ENCODE measurements at places on chromosomes 13 and 19.

- no peak for DNase-seq
These were observed 53.2 kb downstream of the MLLT1 start for GRCh38 chr19:6226444-6227155.

- DNase-seq = no peak
These were observed 515.3 kb upstream of the SGCG start for GRCh38 chr13:22665506-22665905.

DNA sequence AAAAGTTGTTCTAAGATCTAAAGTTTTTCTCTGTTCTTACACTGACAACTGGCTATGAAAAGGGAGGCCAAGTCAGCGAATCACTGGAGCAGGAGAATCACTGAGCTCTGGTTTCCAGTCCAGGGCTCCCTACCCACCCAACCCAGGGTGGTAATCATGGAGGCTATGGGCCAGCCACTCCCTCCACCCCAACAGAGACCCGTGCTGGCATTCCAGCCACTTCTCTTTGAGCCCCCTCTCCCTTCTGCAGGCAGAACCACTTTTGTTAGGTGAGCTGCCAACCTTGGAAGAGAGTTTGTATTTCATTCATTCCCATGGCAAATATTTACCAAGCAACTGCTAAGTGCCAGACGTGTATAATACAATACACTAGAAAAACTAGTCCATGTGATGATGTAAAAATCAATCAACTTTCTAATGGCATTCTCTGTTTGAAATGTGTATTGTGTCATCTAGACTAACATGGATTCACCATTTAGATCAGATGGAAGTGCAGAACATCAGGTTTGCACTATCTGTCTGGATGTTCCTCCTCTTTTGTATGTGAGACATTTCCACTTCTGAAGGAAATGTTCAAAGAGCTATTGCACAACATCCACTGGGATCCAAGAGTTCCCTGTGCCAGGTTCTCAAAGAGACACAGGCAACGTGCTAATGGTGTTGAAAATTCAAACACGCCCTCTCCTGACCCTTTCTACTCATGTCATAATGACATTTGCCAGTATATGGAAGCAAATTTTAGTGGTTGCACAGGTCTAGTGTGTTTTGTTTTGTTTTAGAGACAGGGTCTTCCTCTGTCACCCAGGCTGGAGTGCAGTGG lies 5.3 kb downstream of the MLNR start:
- no peak for DNase-seq

DNA sequence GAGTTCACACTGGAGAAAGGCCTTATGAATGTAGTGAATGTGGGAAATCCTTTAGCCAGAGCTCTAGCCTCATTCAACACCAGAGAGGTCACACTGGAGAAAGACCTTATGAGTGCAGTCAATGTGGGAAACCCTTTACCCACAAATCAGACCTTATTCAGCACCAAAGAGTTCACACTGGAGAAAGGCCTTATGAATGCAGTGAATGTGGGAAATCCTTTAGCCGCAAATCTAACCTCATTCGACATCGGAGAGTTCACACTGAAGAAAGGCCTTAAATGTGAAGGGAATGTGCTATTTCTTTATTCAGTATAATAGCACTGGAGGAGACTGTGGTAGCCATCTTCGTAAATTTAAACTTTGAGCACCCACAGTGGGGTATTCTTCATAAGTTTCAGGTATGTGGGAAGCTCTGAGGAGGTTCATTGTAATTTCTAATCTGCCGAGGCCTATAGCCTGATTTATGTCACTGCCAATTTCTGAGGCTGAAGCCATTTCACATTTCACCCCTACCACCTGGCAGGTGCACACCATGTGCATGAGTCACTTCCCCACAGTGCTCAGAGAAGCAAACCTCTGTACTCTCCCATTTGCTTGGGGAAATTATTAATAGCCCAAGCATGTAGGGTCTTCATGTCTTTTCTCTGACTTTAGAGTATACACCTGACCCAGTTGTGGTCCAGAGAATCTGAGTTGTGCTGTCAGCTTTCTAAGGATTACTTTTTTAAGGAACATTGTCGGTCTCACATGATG lies 6.4 kb downstream of the ZNF551 start:
- DNase-seq = no peak

DNA sequence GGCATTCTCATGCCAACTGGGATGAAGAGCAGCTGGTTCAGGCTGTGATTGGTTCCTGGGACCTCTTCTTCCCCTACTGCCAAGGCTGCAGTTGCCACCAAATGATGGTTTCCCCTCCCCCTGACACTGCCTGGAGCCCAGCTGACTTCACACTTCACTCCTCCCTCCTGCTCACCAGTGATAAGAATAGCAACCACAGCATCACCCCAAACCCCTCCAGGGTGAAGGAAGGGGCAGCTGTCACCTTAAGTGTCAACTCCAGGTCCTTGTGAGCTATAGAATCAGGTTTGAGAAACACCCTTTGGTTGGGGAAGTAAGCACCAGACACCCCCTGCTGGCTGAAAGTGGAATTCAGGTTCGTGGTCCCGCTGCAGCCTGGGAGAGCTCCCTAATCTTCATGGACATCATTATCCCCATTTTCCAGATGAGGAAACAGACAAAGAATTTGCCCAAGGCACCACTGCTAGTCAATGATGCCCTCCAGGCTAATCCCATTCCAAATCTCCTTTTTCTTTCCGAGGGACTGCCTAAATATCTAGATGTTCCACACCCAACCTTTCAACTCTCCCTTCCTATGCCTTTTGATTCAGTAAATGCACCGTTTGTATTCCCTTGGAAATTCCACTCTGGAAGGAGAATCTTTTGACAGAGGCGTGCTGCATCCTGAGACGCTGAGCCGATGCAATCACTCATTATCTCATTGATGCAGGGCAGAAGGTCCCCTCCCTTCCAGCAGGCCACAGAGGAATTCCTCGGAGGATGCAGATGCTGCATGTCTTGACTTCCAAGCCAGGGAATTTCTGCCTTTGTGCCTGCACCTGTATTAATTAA lies 50.6 kb upstream of the UQCRFS1 start:
- DNase-seq = peak; percentile 65

- no peak for DNase-seq
These were observed 38.7 kb downstream of the ATP11A start for GRCh38 chr13:112728375-112729126.

DNA sequence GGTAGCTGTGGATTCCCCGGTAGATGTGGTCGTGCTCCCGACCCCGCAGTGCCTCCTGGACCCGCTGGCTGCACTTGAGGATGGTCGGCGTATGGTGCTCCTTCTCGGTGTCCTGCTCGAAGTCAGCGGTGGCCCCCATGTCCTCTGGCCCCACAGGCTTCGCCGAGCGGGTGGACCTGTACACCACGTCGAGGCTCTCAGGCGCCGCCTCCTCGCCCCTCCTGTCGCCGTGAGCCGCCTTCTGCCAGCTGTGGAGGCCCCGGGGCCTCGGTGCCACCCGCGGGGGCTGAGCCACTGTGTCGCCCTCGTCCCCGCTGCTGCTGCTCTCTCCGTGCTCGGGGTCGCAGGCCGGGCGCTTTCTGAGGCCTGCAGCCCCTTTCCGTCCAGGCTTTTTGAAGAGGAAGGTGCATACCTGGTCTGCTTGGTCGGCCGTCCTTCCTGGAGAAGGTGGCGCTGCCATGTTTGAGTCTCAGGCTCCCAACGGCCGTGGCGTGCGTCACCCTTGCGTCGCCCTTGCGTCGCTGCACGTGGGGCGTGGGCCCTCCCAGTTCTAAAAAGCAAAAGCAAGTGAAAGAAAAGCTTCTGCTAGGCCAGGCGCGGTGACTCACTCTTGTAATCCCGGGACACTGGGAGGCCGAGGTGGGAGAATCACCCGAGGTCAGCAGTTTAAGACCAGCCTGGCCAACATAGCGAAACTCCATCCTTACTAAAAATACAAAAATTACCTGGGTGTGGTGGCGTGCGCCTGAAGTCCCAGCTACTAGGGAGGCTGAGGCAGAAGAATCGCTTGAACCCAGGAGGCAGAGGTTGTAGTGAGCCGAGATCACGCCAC lies at the start of gene RNF113B:
TSS of gene RNF113B (minus strand) at position 493 of the 832 bp plus-strand sequence. CDS start at position 460, 33 bp downstream.
- no peak for DNase-seq

DNA sequence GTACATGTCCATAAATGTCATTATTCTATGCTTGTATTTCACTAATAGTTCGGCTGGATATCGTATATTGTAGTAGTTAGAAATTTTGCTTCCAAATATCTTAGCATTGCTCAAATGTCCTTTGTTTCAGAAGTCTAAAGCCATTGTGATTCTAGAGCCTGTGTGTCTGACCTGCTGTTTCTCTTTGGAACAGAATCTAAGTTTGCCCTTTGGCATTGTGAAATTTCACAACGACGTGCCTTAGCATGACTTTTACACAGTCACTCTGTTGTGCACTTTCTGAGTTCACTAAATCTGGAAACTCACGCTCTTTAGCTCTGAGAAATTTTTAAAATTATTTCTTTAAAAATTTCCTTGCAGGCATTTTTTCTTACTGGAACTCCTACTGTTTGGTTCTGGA lies 152.2 kb downstream of the TBC1D4 start:
- DNase-seq = peak; percentile 60

DNA sequence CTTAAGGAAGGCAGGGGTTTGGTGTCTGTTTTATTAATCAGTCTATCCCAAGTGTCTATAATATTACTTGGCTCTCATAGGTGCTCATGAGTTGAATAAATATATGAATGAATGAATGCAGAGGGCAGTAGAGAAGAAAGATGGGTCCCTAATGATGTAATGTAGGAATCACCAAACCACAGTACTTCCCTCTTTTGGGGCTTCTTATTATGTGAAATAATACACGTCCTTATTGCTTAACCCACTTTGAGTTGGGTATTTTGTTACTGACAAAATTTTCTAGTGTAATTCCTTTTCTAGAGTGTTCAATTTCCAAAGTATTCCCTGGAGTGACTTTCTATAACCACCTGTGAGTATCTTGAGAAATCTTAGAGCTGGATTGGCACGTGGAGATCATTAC lies 13.2 kb downstream of the KLK5 start:
- DNase-seq = no peak

DNA sequence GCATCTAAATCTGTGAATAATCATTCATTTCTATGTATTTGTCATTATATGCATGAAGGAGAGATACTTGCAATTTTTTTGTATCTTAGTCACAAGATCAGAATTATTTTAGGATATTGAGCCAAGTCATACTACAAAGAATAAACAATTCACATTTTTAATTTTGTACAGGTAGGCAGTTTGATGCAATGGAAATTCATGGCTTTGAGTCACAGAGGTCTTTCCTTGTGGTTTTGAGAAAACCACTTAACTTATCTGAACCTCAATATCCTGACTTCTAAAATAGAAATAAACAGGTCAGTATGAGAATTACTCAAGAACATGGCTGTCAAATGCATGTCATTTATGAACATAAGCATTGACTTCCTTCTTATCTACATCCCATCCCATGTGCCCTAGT lies 221.4 kb upstream of the SLC10A2 start:
- no peak for DNase-seq

- DNase-seq = no peak
These were observed 611.1 kb downstream of the TBC1D4 start for GRCh38 chr13:74870865-74871264.

DNA sequence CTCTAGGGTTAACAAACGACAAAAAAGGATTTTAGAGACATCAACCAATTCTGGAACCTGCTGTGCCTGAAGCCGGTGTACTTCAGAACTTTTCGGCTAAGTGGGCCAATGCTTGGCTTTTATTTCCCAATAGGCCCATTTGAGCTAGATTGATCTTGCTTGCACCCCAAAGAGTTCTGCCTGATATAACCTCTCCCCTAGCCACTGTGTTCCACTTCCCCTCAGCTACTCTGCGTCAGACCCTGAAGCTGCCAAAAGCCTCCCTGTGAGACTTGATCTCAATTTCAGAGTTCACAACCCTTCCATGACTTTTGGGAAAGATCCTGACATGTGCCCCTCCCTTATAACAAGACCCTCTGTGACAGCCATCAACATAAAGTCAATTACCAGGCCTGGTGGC lies 5.6 kb upstream of the SIGLEC14 start:
- no peak for DNase-seq

GRCh38 chr19:13839130-13839937 lies 37.6 kb upstream of the NANOS3 start:
- DNase-seq = peak; percentile 60

GRCh38 chr13:76711550-76712182 lies 174.5 kb downstream of the KCTD12 start:
- no peak for DNase-seq

DNA sequence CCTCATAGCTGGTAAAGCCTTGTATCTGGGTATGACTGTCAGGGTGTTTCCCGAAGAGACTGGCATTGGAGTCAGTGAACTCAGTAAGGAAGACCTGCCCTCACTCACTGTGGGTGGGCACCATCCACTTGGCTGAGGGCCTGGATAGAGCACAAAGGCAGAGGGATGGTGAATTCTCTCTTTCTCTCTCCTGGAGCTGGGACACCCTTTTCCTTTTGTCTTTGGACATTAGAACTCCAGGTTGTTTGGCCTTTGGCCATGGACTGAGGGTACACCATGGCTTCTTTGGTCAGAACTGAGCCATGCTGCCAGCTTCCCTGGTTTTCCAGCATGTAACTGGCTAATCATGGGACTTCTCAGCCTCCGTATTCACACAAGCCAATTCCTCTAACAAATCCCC lies 4.6 kb upstream of the CEACAM1 start:
- no peak for DNase-seq

- no peak for DNase-seq
These were observed 22.6 kb downstream of the POLR1D start for GRCh38 chr13:27644302-27644701.

DNA sequence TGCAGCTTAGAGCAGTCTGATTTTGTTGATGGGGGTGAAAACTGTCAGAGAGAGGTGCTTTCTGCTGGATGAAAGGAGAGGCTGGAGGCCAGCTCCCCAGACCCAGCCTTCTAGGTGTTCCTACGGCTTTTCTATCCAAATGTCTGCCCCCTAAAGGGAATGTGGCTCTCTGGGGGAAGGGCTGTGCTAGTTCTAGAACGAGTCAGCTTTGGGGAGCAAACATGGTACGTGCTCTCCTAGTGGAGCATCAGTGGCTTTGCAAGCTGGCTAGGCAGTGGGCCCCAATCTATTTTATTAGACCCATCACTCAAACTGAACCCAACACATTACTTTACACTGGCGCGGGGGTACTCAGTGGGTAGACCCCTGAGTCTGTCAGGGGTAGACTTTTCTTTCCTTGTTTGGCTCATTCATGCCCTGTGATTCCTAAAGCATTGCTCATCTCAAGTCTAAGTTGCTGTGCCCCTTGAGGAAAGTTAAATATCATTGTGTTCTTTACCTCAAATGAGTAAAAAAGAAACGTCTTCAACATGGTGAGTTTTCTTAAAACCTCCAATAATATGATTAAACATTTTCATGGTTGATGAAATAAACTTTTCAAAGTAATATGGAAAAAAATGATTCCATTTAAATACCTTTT lies 254.9 kb downstream of the DLEU7 start:
- DNase-seq = no peak

All from SK-MEL-5 (cell line).